ENCODE measurements at places on chromosomes 2 and 18.

- no peak for DNase-seq
Observed at GRCh38 chr2:44912660-44913059, 28.8 kb upstream of the SIX3 start.

GRCh38 chr18:63617049-63617914 is 26.8 kb downstream of the SERPINB4 start:
- DNase-seq = peak; percentile 95

DNA sequence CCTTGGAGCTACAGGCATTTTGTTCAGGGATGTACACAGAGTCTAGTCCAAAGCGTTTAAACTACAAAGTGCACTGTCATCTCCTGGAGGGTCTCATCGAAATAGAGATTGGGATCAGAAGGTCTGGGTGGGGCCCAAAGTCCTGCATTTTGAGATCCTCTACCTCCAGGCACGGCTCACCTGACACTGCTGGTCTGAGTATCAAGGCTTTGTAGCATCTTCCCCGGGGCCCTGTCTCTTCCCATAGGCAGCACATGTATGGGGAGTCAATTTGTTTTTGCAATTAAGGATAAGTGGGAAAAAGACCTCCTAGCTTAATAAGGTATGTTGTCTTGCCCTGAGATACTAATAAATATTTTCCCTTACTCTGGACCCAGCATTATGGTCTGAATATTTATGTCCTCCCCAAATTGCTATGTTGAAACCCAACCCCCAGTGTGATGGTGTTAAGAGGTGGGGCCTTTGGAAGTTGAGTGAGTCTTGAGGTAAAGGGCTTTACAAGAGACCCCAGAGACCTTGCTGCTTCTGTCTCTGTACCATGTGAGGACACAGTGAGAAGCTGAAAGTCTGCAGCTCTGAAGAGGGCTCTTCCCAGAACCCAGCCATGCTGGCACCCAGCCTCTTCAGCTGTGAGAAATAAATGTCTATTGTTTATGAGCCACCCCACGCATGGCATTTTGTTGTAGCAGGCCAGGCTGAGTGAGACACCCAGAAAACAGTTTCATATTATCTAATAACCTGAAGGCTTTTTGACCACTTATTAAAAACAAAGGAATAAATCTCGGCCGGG is 258.7 kb upstream of the HS6ST1 start:
- DNase-seq = no peak

GRCh38 chr2:191851158-191851557 is 4.3 kb upstream of the CAVIN2 start:
- DNase-seq = no peak

GRCh38 chr2:168002021-168002553 is 245.3 kb downstream of the STK39 start:
- no peak for DNase-seq

DNA sequence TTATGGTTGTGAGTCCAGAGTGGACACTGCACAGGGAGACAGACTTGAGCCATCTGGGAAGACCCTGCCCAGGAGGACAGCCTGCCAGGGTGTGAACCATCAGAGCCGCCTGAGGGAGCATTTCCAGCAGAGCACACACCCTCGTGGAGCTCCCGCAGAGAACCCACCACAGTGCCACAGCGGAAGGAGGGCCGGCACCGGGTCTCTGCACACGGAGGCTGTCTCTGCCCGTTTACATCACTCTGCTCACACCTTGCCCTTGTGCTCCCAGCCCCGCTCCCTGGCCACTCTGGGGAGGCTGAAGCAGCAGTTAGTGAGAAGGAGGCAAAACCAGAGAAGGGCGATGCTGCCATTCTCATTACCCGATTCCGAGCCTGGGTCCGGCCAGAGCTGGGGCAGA is 161.9 kb downstream of the KLHL29 start:
- DNase-seq = no peak

- DNase-seq = no peak
Observed at GRCh38 chr18:46759890-46760289, 3.0 kb upstream of the ST8SIA5 start.

DNA sequence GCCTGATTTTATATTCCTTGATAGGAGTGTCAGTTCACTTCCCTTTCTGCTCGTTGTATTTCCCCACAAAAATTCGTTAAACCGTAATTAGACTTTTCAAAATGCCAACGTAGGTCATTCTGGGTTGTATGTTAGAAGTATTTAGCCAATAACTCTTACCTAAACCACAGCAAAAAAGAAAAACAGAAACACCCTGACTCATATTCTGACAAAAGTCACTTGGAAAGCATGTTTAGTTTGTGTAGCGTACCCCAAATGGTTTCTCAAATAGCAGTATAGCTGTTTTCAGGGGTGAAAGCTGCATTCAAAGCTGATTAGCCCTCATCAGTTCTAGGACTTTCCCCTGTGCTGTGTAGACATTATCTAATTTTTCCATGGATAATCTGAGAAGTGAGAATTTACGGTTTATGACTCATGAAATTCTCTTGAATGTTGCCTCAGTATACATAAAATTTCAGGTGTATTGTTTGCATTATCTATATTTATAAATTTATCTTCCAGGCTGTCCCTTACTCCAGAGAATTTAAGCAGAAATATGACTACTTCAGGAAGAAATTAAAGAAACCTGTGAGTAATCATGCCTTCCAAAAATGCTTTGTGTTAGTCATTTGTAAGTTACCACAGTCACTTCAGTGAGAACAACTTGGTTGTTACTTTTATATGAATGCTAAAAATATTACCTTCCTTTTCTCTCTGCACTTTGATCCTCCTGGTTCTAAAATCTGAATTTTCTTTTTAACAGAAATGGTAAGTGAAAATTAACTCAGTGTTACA is 264.9 kb downstream of the ALPK2 start:
- no peak for DNase-seq

GRCh38 chr2:230048010-230048671 is 20.6 kb downstream of the SLC16A14 start:
- DNase-seq = no peak

GRCh38 chr2:228681426-228681825 is 499.9 kb upstream of the SPHKAP start:
- peak; percentile 68 for DNase-seq

DNA sequence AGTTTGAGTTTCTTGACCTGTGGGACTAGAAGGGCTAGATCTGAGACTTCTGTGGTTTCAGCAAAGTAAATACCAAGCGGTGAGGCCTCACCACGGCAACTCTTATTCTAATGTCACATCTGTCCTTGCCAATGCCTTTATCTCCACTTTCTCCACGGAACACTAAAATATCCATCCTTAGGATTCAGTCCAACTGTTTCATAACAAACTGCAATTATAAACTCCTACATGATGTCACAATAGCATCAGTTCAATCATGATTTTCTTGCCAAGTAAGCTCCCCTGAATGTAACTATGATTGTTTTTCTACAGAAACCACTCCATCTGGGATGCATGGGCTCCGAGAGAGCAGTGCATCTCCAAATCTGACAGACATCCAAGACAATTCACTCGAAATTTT is 79.6 kb downstream of the LRATD1 start:
- DNase-seq = no peak

GRCh38 chr2:62267696-62268095 is 71.8 kb downstream of the B3GNT2 start:
- DNase-seq = no peak

DNA sequence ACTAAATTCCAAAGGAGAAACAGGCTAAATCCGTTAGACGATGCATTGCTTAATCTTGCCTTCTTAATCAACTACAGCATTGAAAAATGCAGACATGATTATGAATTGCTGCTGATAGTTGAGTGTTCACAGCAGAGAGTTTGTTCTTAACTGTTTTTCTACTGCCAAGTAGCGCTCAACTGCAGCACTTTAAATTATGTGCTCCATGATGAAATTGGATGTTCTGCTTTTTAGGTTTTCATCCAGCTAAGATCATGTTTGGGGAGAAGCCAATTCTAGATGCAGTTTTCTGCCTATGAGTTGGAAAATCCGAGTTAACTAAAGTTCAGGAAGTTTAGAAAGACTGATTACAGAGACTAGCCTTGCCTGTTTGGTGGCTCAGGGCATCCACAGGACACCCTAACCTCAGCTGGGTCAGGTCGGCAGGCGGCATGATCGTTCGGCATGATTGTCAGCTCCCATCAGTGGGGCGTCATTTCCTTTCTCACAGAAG is 119.4 kb upstream of the PIEZO2 start:
- DNase-seq = no peak

DNA sequence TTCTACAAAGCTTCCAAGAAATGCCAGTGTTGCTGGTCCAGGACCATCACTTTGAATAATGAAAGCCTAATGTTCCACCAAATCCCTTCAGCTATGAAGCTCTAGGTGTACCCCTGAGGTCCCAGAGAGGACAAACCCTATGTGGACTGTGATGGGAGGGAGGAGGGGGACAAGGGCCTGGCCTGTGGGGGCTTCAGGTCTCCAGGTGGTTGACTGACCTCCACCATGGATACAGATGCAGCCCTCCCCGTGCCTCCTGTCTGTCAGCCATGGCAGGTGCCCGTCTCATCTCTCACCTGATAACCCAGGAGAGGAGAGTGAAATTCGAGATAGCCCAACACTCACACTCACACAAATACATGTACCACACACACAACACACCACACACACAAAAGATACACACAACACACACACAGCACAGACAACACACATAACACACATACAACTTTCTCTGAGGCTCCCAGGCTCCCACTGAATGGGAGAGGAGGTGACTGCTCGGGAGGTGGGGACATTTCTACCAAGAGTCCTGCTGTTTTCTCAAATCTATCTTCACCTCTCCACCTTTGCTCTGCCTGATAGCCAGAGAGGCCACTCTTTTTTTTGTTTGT is 12.8 kb upstream of the RHOB start:
- DNase-seq = no peak

- no peak for DNase-seq
Observed at GRCh38 chr2:237227592-237228280, 142.0 kb downstream of the COPS8 start.

DNA sequence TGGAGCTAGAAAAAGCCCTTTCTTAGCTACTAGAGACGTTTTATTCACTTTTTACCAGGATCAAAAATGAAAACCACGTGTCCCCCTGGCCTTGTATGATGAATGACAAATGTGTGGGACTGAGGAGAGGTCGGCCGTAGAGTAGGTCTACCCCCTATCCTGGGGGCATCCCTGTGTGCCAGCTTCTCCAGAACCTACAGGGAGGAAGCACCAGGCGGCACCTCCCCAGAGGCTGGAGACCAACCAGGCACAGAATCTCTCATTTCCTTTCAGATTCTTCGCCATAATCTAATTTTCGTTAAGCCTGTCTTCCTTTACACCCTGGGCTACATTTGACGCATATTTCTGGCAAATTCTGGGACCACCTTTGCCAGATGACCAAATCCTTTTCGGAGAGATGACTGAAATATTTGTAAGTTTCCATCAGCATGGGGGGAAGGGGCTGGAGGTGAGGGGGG is 15.9 kb downstream of the TWIST2 start:
- DNase-seq = no peak

DNA sequence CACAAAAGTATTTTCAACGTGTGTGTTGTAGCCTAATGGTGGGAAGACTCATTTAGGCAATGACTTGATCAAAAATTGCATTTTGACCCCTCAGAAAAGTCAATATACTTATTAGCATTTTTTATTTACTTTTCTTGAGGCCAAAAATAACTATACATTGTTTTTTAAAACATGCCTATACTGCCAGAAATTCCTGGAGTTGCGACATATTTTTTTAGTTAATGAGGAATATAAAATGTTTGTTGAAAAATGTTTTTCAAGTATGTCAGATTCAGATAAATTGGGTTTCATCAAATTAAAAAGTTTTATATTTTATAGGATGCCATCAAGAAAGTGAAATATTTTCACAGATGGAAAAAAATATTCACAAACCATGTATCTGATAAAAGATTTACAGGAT is 39.6 kb downstream of the R3HDM1 start:
- DNase-seq = no peak

- no peak for DNase-seq
Observed at GRCh38 chr2:220775856-220776488, 796.1 kb downstream of the EPHA4 start.

DNA sequence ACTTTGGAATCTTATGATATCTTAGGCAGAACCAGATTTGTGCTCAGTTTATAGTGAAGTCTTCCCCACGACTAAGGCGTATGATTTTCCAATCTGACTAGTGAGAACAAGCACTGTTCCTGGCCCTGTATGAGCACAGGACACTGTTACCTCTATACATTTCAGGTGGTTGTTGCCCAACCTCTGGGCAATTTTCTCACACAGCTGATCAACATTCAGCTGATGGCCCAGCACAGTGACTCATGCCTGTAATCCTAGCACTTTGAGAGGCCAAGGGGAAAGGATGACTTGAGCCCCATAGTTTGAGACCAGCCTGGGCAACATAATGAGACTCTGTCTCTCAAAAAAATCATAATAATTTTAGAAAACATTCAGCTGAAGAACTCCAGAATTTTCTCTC is 119.5 kb downstream of the ASXL3 start:
- DNase-seq = no peak

DNA sequence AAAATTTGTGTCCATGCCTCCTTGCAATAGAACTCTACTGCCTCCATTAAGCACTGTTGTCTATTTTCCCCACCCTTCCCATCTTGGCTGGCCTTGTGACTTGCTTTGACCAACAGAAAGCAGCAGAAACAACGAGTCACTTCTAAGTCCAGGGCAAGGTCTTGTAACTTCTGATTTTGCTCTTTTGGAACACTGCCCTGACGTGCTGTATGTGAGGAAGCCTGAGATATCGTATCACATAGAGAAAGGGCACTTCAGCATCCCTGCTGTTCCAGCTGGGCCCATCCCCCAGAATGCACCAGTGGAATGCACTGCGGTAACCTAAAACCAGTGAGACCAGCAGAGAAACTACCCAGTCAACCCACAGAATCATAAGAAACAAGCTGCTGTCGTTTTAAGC is 28.1 kb downstream of the NCKAP1 start:
- DNase-seq = peak; percentile 90

DNA sequence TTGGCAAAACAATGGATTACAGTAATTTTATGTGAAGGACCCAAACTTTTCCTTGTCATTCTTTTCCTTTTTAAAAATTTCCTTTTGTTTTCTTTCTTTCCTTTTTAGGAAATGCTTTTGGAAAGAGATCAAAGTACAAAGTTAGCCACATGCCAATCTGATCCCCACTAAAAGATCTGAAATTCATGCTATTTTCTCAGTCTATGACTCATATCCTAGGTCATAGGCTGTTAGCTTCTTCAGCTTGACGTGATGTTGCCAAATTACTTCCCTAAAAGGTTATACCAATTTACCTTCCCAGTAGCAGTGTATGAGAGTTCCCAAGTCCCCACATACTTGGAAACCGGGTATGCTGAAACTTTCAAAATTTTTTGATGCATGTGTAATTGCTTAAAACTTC is 355.3 kb downstream of the INSIG2 start:
- no peak for DNase-seq

DNA sequence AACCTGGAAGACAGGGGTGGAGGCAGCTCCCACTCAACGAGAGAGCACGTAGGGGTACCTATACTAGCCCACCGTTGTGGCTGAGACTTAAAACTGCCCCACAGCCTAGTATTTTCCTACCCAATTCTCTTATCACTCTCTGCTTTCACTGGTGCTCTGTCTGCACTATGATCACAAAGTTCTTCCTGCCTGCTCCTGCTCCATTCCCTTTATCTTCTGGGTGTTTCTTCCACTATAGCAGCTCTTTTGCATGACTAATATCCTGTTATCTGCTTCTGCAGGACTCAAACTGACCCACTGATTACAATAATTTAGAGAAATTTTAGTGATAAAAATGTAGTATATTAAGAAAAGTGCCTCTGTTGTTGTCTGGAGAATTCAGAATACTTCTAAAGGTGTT is 184.8 kb downstream of the LRP1B start:
- DNase-seq = no peak
